Stimulated activated CD4-positive, alpha-beta T cell treated with anti-CD3 and anti-CD28 coated beads, TNF-alpha, amount 100 ng/mL, for 4 hours (primary cell): ENCODE measurements at places on chromosomes 16 and 17.

DNA sequence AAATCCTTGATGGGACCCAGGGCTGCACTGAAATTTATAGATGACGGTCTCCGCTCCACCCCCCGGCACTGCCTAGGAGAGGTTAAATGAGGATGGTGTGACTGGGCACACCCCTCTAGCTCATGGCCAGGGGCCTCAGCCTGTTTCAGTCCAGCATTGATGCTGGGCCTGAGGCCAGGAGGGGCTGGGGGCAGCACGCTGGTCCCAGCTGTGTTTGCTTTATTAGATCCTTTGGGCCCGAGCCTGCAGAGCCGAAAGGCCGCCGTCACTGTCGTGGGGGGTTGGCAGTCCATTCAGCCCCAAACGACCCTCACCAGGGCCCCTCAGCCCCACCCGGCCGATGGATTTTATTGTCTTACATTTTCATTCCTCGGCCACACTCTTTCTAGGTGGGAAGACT lies 10.8 kb upstream of the DOK4 start:
- DNase-seq: no peak

- DNase-seq: no peak
Observed at GRCh38 chr17:36879027-36879426, 58.2 kb upstream of the LHX1 start.

GRCh38 chr16:9135797-9136196 lies 44.4 kb downstream of the HAPSTR1 start:
- no peak for DNase-seq

DNA sequence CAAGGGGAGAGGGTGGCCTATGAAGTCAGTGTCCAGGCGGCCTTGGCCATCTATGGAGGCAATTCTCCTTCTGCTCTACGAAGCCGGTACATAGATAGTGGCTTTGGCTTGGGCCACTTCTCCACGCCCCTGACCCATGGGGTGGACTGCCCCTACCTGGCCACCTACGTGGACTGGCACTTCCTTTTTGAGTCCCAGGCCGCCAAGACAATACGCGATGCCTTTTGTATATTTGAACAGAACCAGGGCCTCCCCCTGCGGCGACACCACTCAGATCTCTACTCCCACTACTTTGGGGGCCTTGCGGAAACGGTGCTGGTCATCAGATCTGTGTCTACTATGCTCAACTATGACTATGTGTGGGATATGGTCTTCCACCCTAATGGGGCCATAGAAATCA lies 17.3 kb downstream of the AOC3 start:
- DNase-seq: no peak

DNA sequence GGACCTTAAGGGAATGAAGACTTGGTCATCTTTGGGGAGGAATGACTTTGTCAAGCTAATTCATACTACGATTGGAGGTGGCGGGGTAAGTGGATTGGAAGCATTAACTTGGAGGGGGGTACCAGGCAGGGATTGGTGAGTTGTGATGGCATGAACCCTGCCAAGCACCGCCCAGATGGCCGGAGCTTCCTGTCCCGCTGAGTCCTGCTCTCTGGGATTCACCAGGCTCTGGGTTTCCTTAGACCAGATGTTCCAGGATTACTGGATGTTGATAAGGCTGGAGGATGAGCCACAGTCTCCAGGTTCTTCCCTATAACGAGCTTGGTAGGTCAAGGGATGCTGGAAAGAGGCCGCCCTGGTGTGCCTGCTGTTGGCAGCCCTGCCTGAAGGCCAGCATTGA lies 154.9 kb downstream of the SDK2 start:
- no peak for DNase-seq

DNA sequence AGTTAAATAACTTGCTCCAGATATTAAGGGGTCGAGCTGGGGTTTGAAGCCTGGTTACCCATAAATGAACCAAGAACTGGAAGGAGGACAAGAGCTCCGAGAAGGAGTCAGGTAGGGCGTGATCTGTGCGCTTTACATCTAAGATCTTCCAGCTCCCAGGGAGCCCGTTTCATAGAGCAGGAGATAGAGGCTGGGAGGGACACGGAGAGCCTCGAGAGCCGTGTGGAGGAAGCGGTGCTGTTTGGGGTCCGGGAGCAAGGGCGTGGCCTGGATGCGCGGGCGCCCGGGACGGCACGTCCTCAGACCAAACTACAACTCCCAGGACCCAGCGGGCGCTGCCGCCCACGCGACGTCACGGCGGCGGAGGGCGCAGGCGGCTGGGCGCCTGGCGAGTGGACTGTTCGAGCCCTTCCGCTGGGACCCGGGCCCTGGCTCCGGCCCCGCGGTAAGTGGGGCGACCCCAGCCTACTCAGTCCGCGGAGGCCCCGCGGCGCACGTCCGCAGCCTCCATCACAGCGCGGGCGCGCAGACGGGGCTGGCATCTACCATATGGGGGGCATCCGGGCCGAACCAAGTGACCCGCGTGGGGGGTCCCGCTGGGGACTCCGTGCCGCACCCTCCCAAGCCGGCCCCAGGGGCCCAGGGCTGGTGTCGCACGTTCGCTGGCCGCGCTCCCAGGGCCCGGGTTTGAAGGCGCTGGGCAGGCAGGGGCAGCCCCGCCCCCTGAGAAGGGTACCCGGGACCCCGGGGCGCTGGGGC lies at the start of gene BCKDK:
Gene BCKDK, plus strand, starts transcription at position 352 of the 759 bp plus-strand sequence. CDS start 838 bp downstream, outside the sequence.
- DNase-seq: peak; percentile 56

GRCh38 chr16:72197545-72197944 lies 25.6 kb upstream of the PMFBP1 start:
- no peak for DNase-seq

GRCh38 chr16:77684181-77684526 lies 38.2 kb upstream of the NUDT7 start:
- DNase-seq: no peak

DNA sequence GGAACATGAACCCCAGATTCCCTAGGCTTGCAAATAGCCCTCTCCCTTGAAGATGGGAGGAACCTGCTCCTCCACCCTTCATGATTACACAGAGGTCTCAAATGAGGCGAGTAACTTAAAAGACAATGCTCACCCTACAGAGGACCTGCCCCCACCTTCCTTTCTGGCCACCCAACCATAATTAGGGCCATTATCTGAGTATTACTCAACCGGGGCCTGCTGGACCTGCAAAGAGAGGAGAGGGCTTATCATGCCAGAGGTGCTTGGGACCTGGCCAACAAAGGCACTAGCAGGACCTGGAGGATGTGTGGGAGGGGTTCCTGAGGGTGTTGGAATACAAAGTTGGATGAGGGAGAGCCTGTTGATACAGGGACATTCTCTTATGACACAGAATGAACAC lies 42.4 kb downstream of the RNF157 start:
- no peak for DNase-seq

DNA sequence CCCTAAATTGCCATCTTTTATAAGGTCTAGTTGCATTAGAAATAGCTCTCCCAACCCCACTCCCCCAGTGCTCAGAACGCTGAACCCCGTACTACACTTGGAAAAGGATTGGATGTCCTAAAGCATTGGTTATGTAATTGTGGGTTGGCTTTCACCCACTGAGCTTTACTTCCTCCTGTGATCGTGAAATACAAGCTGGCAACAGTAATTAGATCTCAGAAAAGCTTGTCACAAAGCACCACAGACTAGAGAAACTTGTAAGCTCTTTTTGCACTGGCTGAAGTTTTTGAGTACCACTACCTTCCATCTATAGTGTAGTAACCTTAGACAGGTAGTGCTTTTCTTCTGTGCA lies 54.4 kb downstream of the SIAH1 start:
- no peak for DNase-seq

DNA sequence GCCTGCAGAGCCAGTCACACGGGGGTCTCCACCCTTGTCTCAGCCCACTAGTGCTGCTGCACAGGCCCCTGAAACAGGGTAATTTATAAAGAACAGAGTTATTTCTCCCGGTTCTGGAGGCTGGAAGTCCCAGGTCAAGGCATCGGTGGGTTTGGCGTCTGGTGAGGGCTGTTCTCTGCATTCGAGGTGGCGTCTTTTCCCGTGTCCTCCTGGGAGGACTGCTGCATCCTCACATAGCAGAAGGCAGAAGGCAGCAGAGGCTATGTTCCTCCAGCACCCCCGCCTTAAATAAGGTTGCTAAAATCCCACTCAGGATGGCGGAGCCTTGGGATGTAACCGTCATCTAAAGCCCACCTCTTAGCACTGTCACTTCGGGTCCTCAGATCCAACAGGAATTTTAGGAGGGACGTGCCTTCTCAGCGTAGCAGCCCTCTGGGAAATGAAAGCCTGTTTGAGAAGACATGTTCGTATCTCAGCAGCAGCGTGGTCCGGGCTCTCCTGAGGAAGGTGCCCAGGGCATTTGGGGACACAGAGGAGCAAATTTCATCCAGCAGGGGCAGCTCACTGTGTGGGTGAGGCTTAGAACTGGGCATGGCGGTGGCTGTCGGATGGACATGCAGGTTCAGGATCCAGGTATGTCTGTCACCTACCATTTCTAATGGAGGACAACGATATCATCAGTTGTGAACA lies 221.6 kb upstream of the CHMP6 start:
- DNase-seq: no peak

DNA sequence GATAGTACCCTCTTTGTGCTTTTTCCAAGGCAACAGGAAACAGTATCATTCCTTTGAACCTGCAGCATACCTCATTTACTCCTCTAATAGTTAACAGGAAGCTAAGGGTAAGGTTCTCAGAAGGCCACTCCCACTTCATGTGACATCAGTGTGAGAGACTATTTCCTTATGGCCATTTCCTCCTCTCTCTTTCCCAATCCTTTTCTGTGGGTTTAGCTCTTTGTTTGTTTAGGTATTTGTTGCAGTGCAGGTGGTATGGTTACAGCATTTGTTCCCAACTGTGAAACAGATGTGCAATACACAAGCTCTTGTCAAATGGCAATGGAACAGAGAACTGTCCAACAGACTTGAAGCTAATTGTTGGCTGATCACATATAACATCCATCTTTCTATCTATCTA lies 14.7 kb downstream of the TMC5 start:
- no peak for DNase-seq

DNA sequence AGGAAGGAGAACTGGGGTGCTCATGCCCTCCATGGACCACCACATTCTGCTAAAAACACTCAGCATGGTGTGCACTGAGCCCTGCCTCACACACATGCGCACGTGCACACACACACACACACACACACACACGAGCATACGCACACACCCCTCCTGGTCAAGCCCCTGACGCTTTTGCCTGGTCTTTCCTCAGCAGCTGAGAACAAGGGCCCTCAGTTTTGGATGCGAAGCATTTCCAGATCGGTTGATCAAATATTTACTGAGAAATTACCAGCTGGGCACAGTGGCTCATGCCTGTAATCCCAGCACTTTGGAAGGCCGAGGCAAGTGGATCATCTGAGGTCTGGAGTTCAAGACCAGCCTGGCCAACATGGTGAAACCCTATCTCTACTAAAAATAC lies 20.1 kb upstream of the RAI1 start:
- DNase-seq: no peak

GRCh38 chr17:29526322-29526721 lies 40.5 kb downstream of the ABHD15 start:
- DNase-seq: no peak

DNA sequence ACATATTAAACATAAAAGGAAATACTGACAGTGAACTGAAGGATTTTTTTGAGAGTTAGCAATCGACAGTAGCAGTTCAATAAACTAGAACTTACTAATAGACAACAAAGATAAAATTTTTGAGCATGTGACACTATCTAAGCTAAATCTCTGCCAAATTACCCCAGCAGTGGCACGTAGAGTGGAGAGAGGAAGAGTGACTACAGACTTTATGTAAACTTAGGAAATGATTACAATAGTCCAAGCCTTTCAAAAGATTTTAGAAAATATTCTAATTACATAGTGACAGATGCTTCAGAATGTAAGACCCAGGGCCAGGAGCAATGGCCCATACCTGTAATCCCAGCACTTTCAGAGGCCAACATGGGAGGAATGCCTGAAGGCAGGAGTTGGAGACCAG lies 52.4 kb downstream of the CFDP1 start:
- DNase-seq: no peak

GRCh38 chr17:33163533-33164168 lies 129.4 kb downstream of the ASIC2 start:
- DNase-seq: no peak

GRCh38 chr16:76524356-76524755 lies 247.2 kb downstream of the CNTNAP4 start:
- DNase-seq: no peak

DNA sequence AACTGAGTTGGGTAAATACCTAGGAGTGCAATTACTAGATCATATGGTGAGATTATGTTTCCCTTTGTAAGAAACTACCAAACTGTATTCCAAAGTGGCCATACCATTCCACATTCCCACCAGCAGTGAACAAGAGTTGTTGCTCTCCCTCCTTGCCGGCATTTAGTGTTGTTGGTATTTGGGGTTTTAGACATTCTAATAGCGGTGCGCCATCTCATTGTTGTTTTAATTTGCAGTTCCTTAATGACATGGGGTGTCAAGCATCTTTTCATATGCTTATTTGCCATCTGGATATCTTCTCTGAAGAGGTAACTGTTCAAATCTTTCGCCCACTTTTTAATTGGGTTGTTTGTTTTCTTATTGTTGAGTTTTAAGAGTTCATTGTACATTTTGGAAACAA lies 164.2 kb upstream of the LHX1 start:
- no peak for DNase-seq

DNA sequence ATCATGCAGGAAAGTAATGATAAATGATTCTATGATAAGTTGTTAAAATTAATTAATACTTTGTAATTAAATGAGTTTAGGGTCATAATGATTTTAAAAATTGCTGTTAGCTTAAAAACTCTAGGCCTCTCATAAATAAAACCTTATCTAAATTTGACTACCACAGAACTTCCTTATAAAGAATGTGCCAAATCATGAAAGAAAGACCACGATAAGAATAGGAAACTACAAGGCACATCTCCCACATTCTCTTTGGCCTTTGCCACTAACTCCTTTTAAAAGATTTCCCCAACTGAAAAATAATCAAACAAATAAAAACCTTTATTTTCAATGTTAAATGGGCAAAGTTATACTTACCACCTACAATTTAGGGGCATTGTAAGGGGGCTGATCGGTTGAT lies 164.6 kb upstream of the C17orf78 start:
- DNase-seq: no peak

- no peak for DNase-seq
Observed at GRCh38 chr16:70253291-70254106, 1.8 kb upstream of the EXOSC6 start.

DNA sequence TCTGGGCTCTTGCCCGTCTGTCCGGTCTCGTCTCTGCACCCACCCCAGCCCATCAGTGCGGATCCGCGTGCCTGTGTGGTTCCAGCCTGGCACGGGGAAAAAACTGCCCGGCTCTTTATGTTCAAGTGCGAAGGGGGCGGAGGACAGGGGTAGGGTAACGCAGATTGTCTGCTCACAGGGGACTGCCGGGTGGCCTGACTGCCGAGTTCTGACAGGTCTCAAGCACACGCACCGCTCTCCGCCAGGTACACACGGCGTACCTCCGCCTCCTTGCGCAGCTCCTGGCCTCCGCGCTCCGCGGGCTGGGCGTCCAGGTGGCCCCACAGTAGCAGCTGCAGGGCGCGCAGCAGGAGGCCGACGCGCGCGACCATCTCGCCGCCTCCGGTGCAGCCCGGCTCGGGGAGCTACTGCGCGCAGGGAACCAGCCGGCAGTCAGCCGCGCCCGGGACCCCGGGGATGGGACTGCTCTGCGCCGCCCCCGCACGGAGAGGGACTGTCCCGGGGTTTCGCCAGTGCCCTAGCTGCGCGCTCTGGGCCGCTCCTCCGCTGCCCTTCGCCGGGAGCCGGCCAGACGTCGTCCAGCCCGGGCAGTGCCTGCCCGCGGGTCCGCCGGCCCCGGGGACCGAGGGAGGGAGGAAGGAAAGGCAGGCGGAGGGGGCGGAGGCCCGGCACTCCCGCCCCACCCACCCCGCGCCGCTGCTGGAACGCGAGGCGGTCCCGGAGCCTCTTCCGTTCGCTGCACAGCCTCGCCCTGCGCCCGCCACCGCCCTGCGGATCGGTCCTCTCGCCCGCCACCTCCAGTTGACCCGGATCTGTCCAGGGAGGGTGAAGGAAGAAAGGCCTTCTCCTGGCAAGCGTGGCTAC lies at the start of gene MMP28:
Gene MMP28, minus strand, starts transcription at position 635 of the 864 bp plus-strand sequence. Its CDS starts 264 bp downstream, at position 371.
- no peak for DNase-seq
